Posterior vena cava (tissue), 2 donors: ENCODE measurements at places on chromosomes 16 and 17. TPM values are rescaled to one million over a fixed set of nuclear protein-coding genes. Genes with fewer than 3 reads are reported as not detected.
A peak's percentile ranks its signal among the peaks of the same experiment; 100 is the strongest.

DNA sequence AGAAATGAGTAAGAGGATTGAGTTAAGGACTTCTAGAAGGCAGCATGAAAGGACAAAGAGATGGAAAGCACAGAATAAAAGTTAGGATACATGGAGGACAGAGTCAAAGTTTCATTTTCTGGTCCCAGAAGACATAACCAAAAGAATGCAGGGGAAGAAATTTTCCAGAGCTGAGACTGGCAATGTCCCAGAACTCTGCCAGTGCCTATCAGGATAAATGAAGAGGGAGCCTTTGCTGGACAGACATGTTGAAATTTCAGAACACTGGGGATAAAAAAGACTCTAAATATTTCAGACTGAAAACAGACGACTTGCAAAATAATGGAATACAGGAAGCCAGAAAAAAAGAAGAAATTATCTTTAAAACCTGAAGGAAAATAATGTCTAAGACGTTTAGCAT, 55.7 kb downstream of the NT5M start:
- DNase-seq, result peak; percentile 26

DNA sequence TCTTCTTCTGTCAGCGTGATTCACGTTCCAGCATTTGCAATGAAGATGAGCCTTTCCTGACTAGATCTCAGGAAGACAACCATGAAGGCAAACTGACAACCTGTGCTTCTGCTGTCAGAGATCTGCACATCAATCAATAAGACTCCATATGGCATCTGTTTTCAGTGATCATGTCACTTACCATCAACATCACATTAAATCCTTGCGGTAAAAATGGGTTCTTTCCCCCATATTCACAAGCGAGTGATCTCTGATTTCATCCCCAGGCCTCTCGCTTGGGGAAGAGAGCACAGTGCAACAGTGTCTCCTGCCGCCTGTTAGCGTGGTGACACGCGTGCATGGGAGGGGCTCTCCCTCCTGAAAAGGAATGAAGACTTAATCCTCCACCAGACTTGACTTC, 11.1 kb downstream of the NACA2 start:
- no peak for DNase-seq

- peak; percentile 92 for DNase-seq
These were observed 31.4 kb downstream of the DHX38 start for GRCh38 chr16:72124761-72125634.

DNA sequence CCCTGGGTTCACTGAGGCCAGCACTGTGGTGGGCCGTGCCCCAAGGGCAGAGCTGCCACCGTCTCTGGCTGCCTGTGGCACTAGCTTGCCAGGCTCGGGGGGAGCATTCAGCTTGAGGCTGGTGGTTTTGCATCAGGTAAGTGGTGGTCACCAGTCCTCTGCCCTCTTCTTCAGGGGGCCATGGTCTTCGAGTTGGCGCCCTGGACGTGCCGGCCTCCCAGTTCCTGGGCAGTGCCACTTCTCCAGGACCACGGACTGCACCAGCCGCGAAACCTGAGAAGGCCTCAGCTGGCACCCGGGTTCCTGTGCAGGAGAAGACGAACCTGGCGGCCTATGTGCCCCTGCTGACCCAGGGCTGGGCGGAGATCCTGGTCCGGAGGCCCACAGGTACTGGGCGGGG, 32.2 kb downstream of the TSC2 start:
- no peak for DNase-seq

- DNase-seq, result peak; percentile 93
These were observed 3.8 kb upstream of the HAP1 start for GRCh38 chr17:41738077-41738800.

DNA sequence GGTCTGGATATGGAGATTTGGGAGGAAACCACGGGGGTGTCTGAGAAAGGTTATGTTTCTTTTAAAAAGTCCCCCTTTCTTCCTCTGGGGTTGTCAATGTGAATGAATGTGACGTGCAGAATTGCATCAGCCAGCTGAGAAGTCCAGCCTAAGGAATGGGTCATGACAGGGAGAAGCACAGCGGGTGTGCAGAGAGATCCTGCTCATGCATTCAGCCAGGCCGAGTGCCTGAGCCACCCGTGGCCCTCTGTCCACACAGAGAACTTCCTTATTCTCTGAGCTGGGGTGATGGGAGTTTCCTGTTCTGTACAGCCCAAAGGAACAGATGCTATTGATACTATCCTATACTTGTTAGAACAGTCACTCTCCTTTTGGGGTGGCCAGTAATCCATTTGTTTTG, 117.9 kb downstream of the CPPED1 start:
- no peak for DNase-seq

- no peak for DNase-seq
These were observed 125.4 kb downstream of the MAP2K6 start for GRCh38 chr17:69539781-69540319.

Gene CNGB1
- total RNA-seq, result not detected

Gene SCNN1B
- 4.5 TPM for total RNA-seq
